Activated T-cell treated with anti-CD3 and anti-CD28 coated beads, Interleukin-2, amount 50 U/mL, for 4 hours (primary cell): ENCODE measurements at places on chromosomes 11 and 22. TPM values are rescaled to one million over a fixed set of nuclear protein-coding genes. Genes with fewer than 3 reads are reported as not detected.

- no peak for DNase-seq
These were observed 40.2 kb upstream of the SLC5A12 start for GRCh38 chr11:26762089-26762488.

GRCh38 chr11:109522116-109522755 lies 100.2 kb downstream of the C11orf87 start:
- no peak for DNase-seq

Gene CNTF
- total RNA-seq: 4.3 TPM

Gene IGLL1
- not detected for total RNA-seq

DNA sequence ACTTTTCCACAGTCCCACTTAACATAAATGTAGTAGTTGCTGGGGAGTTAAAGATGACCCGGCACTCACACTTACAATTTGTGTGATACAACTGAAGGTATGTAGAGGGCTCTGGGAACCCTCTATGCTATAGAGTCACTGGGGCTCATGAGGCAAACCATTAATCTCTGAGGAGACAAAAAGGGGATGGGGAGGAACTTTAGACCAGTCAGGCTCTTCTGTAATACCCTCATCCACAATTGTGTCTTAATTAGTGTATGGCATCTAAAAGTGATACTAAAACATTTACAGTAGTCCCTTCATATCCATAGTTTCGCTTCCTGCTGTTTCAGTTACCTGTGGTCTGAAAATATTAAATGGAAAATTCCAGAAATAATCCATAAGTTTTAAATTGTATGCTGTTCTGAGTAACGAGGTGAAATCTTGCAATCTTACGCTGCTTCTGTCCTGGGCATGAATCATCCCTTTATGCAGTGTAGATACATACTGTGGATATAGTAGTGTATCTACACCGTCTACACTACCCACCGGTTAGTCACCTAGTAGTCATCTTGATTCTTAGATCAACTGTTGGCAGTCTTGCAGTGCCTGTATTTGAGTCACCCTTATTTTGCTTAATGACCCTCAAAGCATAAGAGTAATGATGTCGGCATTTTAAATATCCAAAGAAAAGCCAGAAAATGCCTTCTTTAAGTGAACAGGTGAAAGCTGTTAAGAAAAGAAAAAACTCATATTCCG lies 12.2 kb downstream of the CBL start:
- DNase-seq: no peak

GRCh38 chr11:93710239-93710638 lies 31.1 kb downstream of the TAF1D start:
- no peak for DNase-seq

- DNase-seq: no peak
These were observed 72.8 kb downstream of the PARVA start for GRCh38 chr11:12449961-12450715.

DNA sequence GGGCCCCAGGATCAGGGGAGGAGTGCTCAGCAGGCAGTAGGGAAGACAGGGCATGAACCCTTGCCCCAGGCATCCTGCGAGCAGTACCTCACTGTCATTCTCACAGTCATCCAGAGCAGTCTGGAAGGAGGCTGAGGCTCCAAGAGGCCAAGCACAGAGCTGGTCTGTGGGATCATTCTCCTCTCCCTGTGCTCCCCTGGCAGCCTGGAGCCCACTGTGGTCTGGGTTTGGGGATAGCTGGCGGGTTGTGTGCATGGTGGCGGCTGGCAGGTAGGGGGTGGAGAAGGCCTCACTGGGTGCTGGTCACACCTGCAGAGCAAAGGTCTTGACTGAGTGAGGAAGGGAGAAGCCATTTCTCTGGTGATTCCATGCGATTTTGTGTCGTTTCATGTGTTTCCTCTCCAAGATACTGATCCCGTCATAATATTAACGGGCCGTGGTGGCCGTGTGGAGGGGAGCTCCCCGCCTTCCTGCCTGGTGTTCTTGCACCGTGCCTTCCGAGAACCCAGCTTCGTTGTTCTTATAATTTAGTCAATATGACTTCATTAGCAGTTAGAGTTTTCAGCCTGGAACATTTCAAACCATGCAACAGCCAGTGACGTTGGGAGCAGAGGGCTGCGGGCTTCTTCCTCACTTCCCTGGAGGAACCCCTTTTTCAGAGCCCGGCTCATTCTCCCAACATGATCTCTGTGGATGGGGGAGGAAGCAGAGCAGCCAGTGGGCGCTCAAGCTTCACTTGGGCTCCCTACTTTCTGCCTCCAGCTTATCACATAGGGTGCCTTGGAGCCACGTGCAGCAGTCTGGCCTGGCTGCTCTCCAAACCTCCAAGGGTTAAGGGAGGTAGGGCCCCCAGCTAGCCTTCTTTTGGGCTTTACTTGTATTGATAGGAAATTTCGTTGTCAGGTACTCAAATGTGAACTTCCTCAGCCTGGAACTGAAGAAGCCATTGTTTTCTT lies 20.8 kb upstream of the ADORA2A start:
- DNase-seq: no peak

Gene MYBPC3
- total RNA-seq: not detected

GRCh38 chr11:130020323-130020722 lies 17.7 kb upstream of the PRDM10 start:
- DNase-seq: no peak

GRCh38 chr22:46593211-46593681 lies 26.9 kb upstream of the GRAMD4 start:
- no peak for DNase-seq

- no peak for DNase-seq
These were observed 47.7 kb upstream of the DBX1 start for GRCh38 chr11:20207781-20208621.

GRCh38 chr11:134659882-134660281 lies 247.8 kb upstream of the B3GAT1 start:
- DNase-seq: no peak

GRCh38 chr22:24329453-24329852 lies 58.8 kb downstream of the SPECC1L start:
- DNase-seq: no peak

DNA sequence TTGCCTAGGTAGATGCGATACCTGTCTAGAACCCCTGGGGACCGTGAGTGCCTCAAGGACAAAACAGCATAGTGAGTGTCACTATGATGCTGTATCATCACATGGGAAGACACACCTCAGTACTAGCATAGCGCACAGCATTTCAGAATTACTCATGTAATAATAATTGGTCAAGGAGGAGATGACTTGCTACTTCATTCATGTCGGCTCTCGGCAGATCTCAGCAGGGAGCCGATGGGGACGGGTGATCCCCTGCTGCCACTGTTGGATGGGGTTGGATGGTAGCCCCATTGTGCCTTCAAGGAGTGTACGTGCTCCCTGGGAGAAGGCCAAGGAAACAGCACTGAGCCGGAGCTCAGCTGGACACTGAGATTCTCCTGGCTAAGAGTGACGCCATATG lies 186.9 kb downstream of the EFCAB6 start:
- DNase-seq: no peak

- no peak for DNase-seq
These were observed 447.3 kb downstream of the NTM start for GRCh38 chr11:131817687-131818188.

Gene PLAAT2
- not detected for total RNA-seq

Gene ACTN3
- total RNA-seq: not detected

GRCh38 chr22:46846150-46846831 lies 83.8 kb downstream of the TBC1D22A start:
- peak; percentile 16 for DNase-seq

DNA sequence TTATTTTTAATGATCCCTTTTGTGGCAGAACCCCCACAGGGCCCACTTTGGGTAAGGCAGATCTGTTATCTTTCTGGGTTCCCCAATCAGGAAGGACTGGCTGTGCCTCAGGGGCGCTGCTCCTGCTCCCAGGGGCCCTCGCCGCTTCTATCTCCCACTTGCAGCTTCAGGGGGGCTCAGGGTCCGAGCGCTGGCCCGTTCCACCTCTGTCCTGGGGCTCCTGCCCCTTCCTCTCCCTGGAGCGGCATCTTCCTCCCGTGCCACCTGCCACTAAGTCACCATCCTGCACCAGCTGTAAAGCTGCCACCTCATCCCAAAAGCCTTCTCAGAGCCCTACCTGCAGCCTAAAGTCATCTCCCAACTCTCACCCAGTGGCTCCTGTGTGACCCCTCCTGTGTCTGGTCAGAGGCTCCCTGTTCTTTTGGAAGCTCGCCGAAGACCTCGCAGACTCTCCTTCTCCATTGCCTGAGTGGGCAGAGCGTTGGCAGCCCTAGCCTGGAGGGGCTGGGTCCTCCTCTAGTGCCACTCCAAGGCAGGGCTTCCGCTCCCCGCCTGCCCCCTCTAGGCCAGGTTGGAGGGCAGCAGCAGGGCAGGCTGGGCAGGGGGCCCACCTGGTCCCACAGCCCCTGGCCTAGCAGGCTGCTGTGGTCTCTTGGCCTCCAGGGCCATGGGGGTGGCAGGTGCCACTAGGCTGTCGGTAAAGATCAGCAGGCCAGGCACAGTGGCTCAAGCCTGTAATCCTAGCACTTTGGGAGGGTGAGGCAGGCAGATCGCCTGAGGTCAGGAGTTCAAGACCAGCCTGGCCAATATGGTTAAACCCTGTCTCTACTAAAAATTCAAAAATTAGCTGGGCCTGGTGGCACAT lies 106.7 kb downstream of the MORC2 start:
- no peak for DNase-seq
